ENCODE measurements at places on chromosomes 7 and 10.

DNA sequence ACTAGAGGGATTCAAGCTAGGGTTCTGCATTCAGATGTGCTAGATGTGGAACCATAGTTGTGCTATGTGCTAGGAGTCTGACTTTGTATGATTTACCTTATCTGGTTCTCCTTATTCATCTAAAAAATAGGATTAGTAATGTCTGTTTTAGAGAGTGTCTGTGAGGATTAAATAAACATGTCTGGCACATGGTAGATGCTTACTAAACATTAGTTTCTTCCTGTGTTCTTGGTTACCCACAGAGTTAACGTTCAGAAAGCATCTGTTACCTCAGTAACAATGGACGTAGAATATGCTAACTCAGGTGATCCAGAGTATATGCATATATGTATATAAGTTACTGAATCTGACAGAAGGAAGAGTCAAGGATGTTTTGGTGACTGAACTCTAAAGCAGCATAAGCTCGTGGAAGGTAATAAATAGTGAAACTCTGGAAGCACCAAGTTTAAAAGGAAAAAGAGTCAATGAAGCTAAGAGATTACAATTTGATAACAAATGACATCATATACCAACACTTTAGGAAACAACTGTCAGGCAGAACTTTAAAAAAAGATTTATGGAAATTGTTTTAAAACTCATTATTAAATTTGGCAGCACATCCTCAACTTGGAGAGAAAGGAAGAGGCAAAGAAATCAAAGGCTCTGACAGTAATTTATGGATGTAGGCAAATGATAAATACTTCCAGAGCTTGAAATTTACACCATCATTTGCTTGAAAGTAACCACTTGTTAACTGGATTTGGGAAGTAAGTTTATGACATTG, 127.0 kb downstream of the CCNY start:
- DNase-seq: no peak

- no peak for DNase-seq
Observed at GRCh38 chr10:580778-581177, 108.7 kb downstream of the DIP2C start.

- DNase-seq: peak; percentile 42
Observed at GRCh38 chr7:39609113-39609934, 14.0 kb upstream of the RALA start.

DNA sequence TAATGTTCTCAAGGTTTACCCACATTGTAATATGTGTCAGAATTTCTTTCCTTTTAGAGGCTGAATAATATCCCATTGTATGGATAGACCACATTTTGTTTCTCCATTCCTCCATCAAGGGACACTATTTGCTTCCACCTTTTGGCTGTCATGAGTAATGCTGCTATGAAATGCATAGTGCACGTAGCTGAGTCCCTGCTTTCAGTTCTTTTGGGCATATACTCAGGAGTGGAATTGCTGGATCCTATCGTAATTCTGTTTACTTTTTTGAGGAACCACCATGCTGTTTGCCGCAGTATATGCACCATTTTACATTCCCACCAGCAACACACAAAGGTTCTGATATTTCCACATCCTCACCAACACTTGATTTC, 60.0 kb downstream of the PRF1 start:
- no peak for DNase-seq

- DNase-seq: peak; percentile 9
Observed at GRCh38 chr7:94656925-94657731, 1.2 kb upstream of the SGCE start.

DNA sequence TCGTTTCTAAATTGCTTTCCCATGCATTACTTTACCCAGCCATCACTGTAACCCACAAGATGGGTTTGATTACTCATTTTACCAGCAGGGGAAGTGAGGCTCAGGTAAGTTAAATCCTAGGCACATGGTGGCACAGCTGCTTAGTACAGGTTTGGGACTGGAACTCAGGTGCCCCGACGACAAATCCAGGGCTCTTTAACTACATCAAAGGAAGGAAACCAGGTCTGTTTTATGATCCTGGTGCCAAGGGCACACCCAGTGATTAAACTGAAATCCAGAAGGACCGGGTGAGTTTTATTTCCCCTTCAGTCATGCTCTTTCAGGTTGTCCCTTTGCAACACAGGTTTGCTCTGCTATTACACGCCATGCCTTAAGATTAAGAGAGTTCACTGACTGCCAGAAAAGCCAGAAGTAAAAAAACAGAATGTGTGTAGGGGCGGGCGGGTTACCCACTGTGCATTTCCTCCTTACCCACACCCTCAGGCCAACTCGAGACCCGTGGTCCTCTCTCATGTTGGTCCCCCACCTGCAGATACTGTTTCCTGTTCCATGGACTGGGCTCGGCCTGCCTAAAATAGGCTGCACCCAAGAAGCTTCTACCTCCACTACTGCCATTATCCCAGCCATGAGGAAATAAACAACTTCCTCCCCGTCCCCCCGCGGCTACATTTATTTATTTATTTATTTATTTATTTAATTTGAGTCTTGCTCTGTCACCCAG, 55.1 kb upstream of the KDM7A start:
- DNase-seq: no peak

GRCh38 chr7:153382641-153383101, 623.1 kb downstream of the ACTR3B start:
- no peak for DNase-seq

DNA sequence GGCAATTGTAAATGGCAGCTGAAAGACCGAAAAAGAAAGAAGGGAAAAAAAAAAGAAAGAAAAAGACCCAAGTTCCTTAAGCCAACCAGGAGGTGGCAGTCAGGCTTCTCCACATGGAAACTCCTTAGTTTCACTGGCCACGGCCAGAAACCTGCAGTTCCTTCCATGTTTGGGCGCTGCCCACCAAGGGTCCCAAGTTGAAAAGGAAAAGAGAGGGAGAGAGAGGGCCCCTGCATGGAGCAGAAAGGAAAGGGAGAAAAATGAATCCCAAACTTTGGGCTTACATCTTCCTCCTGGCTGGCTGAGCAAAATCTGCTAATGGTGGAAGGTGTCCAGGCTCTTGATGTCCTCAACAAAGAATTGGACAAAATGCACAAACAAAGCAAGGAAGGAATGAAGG, 31.8 kb upstream of the ABCA13 start:
- DNase-seq: no peak

DNA sequence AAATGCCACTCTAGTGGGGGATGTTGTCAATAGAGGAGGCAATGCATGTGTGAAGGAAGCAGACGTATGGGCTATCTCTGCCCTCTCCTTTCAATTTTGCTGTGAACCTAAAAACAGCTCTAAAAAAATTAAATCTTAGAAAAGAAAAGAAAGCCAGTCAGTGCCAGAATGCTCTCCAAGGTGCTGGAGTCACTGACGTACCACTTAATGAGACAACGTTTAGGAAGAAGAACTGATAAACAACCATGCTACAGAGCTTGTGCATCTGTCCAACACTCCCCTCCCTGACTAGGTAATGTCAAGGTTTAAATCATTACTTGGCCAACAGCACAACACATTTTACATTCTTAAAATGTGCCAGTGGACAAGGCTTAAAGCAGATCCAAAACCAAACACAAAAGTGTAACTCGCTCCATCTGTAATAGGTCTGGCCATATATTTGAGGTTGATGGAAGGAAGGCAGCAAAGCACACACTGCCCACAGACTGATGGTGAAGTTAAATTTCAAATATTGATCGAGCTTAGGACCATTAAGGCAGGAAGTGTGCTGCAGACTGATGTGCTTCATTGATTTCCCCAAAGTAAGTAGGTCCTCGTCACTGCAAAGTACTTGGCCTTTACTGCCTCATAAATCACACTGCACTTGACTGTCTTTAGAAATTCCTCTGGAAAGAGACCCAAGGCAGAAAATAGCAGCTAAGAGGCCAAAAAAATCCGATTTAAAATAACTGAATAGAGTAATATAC, 15.5 kb downstream of the ARMH3 start:
- DNase-seq: no peak

- DNase-seq: no peak
Observed at GRCh38 chr7:102897856-102898531, 14.8 kb upstream of the LRRC17 start.

DNA sequence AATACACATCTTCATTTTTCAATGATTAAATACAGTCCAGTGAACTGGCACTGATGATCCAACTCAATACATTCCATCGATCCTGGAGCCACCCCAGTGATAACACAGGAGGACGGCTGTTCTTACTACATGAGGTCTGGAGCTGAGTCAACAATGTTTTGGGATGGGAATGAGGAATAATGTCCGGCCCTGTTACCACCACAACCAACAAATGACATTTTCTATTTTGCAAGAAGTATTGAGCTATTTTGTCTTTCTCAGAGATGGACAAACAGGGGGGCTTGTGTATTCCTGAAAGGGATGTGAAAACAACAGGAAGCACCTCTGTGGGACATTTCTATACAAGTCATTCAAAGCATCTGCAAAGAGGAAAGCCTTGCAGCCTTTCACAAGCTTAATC, 249.2 kb downstream of the PARD3 start:
- no peak for DNase-seq

DNA sequence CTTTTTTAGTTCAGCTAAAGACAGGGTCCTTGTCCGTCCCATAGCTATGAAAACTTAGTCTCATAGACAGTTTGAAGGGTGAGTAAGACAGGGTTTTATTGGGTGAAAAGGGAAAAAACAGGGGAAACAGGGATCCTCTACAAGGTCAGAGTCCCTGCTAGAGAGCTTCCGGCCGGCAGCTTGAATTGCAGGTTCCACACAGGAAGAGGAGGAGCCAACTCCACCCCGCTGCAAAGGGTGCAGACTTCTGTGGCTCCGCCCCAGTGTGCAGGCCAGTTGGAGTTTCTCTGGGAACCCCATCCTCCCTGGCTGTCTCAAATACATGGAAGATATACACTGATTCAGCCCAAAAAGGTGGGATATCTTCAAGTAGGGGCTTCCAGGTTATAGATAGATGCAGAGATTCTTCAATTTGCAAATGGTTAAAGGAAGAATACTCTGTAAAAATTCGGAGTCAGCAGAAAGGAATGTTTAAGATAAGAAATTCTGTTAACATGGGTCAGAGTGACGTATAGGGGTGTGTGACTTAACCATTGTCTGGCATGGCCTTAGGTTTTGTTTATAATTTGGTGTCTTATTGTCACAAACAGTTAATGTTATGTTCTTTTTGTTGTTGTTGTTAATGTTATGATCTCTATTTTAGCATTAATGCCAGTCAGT, 34.6 kb upstream of the HECW1 start:
- DNase-seq: peak; percentile 7

GRCh38 chr7:35355199-35355598, 101.3 kb upstream of the TBX20 start:
- DNase-seq: no peak

- DNase-seq: no peak
Observed at GRCh38 chr7:55526770-55527169, 45.5 kb downstream of the VOPP1 start.

- DNase-seq: no peak
Observed at GRCh38 chr7:20146451-20146850, 70.7 kb downstream of the MACC1 start.

DNA sequence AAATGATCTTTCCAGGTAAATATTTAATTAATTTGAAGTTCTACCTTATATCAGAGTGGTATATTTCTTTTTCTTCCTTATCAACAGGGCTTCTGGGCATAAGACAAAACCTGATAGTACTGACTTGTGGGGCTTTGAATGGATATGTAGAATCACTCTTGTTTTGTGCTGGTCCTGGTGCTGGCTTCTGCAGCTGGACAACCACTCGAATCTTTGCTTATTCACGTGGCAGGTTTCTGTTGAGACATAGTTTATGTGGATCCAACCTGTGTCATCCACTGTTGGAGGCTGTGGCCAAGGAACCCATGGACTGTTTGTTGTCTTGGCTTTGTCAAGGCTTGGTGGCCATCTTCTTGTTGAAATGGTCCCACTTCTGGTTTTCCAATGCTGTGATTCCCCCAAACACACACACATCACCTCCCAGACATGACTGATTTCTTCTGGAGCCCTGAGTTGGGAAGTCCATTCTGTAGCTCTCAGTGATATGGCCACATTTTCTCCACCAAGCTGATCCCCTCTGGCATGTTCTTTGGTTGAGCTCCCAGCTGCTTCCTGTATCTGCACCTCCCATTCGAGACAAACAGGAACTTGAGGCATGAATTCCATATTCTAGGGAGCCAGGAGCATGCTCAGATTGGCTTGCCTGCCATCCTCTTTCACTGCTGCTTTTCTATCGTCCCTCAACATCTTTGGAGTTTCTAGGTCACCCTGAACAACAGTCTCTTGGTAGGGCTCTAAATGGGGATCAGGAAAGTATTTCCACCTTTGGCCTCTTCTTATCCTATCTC, 19.5 kb downstream of the TAS2R41 start:
- DNase-seq: no peak

DNA sequence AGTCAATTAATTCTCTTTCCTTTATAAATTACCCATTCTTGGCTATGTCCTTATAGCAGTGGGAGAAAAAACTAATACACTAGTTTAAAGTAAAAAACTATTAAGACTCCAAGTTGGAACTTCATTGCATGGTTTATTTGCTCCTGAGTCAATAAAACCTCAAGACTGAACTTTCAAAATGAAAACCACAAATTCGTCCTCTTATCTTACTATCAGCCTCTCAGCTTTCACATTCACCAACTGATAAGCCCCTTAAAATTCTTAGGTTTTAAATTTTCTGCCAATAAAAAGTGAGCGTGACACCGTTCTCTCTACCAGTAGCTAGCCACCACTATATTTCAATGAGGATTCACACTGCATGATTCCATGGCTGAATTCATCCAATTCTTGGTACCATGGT, 346.4 kb upstream of the NPSR1 start:
- no peak for DNase-seq

DNA sequence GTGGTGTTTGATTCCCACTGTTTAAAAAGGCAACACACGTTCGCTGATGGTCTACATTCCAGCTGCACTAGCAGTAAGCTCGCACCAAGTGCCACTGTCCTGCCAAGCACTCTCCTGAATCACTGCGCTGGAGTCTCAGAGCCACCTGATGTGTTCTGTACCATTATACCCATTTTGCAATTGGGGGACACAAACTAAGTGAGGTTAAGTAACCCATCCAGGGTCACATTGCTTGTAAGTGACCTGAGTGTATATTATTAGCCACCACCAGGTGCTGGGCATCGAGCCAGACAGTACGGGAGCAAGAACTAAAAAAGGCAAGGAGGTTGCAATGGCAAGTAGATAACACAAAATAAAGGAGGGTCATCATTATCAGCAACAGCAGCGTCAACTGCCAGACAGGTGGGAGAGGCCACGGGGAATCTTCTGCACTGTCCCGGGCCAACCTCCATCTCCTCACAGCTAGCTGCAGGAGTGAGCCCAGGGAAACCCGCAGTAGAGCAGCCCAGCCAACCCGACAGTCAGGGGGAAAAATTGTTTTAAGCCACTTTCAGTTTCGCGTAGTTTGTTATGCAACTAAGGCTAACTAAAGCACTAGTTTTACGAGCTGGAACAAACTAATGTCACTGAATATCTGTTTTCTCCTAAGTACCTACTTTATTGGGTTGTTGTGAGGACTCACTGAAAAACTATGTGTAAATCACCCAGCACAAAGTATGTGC, 712 bp upstream of the CPVL start:
- DNase-seq: no peak
